NAMALWA (cell line): ENCODE measurements at places on chromosomes 5 and 9.

DNA sequence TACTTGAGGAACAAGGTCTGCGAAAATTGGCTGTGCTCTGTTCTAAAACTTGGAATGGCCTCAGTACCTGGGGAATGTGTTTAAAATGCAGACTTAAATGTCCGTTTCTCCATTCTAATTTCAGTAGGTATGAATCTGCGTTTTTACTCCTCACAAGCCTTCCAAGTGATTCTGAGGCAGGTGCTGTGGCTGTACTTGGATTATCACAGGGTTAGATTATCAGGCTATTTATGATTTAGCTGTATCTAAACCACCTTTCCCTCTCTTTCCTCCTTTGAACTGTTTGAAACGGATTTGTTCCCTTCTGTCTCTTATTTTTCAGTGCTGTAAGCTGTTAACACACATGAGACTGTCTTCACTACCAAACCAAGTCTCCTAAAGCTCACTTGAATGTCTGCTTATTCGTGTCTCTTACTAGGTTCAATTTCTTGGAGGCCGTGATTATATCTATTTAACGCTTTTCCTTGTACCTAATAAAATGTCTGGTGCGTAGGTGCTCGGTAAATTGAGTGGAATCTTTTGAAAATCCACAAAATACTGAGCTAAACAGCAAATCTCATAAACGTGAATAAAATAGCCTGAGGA is 714 bp upstream of the CETN3 start:
- DNase-seq, result no peak

GRCh38 chr9:4933861-4934260 is 51.2 kb upstream of the JAK2 start:
- no peak for DNase-seq

DNA sequence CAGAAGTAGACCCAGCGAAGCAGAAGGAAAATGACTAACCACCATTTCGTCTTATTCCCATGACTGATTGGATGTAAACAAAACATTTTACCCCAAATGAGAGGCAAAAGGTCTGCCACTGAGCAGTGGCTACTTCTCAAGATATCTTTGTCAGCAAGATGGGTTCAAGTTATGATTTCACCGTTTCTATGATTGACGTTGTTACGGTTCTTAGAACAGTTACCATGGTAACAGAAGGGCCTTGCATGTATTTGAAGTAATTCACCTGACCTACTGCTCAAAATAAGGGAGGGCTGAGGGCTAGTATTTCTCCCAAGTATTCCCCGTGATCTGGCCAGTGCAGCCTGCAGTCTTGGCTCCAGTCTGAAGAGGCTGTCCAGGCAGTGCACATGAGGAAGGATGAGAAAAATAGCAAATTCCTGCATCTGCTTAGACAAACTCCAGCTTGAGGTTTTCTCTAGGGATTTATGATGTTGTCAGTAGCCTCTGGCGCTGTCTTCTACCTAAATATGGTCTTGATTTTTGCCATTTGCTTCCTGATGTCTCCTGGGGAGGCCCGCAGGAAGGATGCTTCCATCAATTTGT is 372.7 kb downstream of the TMEM38B start:
- no peak for DNase-seq

DNA sequence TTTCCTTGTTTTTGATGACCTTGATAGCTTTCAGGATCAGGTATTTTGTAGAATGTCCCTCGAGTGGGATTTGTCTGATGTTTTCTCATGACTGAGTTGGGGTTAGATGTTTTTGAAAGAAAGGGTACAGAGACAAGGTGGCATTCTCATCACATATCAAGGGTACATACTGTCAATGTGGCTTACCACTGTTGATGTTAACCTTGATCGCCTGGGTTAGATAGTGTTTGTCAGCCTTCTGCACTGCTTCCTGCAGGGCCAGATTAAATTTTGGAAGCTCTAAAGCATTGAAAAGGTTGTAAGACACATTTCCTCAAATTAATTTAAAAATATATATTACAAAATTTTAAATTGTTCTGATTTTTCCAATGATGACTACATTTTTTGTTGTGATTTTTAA is 287.4 kb upstream of the ACTBL2 start:
- DNase-seq, result no peak

DNA sequence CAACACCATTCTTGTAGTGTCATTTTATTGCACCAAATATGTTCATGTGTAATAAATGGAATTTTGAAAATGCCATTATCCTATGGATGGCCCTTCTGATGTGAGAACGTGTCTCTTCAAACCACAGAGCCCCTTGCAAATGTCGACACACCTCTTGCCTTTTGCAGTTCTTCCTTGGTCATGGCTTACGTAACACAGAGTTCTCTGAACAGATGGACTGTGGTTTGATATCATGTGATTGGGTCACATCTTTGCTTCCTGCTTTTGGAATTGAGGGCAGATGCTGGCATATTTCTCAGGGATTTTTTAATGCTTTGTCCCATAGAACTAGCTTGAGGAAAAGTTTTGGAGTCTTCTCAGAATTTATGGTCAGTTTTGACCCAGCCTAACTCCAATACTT is 4.6 kb downstream of the TGFBR1 start:
- DNase-seq, result peak; percentile 62

DNA sequence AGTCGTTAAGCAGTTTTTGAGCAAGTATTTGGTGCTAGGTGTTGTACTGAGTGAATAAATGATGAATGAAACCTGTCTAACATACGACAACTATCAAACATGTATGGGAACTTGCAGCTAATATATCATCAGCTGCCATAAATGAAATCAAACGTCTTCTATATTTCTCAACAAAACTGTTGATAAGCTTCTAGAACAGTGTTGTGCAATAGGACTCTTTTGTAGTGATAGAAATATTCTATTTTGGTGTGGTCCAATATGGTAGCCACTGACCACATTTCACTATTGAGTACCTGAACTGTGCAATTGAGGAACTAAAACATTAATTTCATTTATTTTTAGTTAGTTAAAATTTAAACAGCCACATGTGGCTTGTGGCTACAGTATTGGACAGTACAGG is 16.3 kb upstream of the FYB1 start:
- DNase-seq, result no peak

DNA sequence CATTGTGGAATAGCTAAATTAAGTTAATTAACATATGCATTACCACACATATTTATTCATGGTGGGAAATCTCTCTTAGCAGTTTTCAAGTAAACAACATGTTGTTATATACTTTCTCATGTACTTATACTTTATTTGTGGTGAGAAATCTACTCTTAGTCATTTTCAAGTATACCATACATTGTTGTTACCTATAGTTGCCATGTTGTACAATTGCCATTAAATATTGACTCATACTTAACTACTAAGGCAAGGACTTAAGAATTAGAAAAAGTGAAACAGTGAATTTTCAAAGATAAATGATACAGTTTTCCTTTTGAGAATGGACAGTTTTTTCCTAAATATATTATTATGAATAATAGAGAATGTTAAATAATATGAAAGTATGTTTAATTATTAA is 27.7 kb downstream of the UGCG start:
- no peak for DNase-seq

GRCh38 chr9:134176599-134176968 is 12.2 kb upstream of the RNU6ATAC start:
- DNase-seq, result no peak

DNA sequence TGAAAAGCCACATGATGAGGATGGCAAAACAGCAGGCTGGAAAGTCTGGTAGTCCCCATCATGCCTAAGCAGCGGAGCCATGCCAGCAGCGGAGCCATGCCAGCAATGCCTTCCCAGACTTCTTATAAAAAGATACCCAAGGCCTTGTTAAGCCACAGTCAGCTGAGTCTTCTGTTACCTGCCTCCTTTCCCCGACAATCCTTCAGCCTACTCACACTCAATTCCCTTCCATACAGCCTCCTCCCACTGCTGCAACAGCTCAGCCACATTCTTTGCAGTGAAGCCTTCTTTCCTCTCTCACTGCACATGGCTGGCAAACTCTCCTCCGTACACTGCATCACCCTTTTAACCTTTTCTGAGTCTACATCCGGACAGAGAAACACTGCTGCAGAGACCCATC is 114.9 kb downstream of the AUH start:
- no peak for DNase-seq

GRCh38 chr5:131423056-131423455 is 159.2 kb downstream of the CDC42SE2 start:
- no peak for DNase-seq

GRCh38 chr9:69655065-69655464 is 17.1 kb downstream of the APBA1 start:
- DNase-seq, result peak; percentile 9

DNA sequence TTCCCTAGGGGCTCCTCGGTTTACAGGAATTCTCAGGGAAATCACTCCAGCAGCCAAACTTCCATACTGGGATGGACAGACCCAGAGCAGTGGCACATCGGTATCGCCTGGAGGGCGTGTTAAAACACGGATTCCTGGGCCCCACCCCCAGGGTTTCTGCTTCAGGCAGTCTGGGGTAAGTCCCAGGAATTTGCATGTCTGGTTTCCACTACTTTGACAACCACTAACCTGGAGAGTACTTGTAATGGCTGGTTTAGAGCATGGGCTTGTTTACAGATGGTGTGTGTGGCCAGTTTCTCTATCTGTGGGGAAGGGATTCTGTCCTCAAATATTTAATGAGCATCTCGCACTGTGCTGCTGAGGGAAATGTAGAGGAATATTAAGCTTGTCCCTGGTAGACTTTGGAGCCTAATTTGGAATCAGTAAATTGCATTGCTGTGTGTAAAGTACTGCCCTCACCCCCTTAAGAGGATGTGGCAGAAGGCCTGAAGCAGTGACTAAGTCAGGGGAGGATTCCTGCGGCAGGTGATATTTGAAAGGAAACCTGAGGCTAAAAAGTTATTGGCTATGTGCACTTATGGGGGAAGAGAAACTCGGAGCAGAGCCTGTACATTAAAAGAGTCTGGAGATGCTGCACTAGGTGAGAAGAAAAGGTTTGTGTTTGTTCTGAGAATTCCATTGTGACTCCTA is 18.6 kb upstream of the TJP2 start:
- DNase-seq, result no peak

- DNase-seq, result peak; percentile 64
Measured at GRCh38 chr9:127569886-127570401, 42.1 kb upstream of the STXBP1 start.

DNA sequence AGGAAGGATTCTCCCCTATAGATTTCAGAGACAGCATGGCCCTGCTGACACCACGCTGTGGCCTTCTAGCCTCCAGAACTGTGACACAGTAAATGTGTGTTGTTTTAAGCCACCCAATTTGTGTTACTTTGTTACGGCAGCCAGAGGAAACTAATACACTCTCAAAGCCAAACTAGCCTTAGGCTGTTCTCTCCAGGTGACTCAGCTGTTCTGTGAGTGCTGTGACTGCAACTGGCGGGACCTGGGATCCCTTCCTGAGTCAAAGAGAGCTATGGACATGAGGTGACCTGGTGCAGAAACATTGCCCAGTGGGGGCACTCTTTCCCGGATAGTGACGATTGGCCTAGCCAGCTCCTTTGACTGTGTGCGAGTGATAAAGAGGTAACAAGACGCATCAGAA is 14.0 kb upstream of the MLANA start:
- no peak for DNase-seq
